Liver (tissue), 10 donors: ENCODE measurements at places on chromosomes 13 and 19. TPM values are rescaled to one million over a fixed set of nuclear protein-coding genes. Genes with fewer than 3 reads are reported as not detected.

DNA sequence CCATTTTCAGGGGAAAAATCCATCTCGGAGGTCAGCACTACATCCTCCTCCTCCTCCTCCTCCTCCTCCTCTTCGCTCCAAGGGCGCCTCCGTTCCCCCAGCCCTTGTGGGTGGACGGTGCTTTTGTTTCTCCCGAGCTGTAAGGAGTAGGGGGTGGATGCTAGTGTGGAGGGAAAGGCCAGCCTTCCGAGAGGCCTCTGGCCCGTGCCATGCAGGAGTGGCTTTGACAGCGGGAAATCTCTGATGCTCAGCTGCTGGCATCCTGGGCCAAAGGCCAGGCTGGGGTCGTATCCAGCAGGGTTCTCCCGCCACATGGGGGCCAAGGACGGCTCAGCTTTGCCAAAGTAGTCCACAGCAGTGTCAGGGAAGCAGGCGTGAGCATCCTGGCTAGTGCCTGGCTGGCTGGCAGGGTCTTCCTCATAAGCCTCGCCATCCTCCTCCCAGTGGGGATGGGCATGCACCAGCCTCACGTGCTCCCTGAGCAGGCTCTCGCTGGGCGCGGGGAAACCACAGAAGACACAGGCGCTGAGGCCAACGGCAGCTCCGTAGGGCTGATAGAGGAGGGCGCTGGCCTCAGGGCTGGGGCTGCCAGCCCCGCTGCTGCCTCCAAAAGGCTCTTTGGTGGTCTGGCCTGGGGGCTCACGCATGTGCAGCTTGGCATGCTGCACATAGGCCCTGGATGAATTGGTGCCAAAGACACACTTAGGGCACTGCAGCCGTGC lies 10.5 kb downstream of the WIZ start:
- no peak for DNase-seq

DNA sequence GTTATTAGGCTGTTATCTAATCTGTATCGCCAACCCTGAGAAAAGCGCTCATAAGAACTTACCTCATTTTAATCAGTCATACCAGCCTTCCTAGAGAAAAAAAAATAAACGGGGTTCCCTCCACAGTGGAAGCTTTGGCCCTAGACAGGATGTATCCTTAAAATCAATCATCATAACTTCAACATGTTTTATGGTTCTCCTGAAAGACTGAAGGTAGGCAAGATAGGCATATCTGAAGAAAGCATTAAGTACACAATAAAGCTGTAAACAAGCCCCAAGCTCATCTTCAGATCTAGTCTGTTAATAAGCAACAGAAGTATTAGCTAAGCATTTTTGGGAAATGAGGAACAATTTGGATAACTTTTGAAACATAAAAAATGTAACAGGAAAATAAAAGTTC lies 18.7 kb upstream of the SERP2 start:
- no peak for DNase-seq

- no peak for DNase-seq
These were observed 443 bp downstream of the TBXA2R start for GRCh38 chr19:3606174-3606689.

Gene OLFM4
- not detected for polyA plus RNA-seq

Gene SIGLEC8
- polyA plus RNA-seq = 0.81 TPM

DNA sequence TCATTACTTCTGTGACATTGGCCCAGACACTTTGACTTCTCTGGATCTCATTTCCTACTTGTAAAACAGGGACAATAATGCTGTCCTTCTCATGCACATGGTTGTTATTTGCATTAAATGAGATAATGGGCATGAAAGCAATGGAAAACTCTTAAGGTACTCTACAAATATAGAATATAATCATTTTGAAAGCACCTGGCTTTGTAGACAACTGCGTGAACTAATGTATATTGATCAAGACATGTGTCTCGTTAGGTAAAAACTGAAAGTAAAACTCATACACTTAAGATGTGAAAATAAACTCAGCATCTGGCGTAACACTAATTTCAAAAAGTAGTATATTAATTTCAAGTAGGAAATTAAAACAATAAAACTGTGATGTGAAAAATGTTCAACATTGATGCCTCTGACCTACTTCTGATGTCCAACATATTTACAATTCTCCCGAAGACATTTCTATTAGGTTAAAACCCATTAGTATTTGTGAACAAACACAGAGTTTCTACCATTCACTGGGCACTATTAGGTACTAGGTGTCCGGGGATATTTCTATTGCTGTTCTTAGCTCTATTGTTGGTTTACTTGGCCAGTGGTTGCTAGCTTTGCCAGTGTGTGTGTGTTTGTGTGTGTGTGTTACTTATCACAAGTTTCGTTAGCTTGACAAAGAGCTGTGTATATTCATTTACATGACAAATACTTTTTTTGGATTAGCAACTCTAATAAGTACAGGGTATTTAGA lies 220.5 kb downstream of the KCNRG start:
- no peak for DNase-seq

DNA sequence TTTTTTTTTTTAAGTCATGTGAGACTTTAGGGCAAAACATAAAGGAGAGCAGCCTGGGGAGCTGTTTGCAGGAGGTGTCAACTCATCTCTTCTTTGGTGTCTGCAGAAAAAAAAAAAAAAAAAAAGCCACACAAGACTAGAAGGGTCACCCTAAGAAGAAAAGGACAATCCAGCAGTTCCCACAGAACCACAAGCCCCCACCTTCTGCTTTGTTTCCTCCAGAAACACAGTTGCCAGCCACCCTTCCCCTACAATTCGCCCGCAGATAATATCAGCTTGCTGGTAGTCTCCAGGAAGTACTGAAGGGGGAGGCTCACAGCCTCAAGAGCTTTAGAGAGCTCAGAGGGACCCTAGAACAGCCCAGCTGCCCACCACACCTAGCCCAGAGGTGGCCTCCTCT lies 22.3 kb upstream of the ZBTB7A start:
- DNase-seq = no peak

DNA sequence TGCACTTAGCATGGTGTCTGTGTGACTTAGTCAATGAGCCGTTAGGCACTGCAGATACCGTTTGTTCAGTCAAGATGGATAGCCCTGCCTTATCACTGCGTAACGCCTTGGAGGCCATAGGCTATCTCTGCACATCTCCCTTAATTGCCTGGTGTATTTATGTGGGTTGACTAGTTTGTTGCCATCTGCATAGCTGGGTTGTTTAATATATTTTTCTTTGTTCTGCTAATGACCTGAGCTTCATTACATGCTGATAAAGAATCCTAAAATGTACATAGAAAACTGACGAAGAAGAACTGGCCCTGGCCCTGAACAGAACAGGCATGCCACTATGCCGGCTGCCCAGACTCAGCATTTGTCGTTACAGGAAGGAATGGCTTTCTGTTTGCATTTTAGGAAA lies 297.8 kb downstream of the SHISA2 start:
- no peak for DNase-seq
